A549 (cell line): ENCODE measurements at places on chromosomes 7 and 10. TPM values are rescaled to one million over a fixed set of nuclear protein-coding genes. Genes with fewer than 3 reads are reported as not detected.

Gene CPA2
- polyA plus RNA-seq = not detected in 3 replicates

Gene MTG1
- 57.1 to 62.2 TPM (median 60.3 TPM) in 3 replicates for polyA plus RNA-seq

Gene ZNF804B
- not detected in 3 replicates for polyA plus RNA-seq

Gene VPS37D
- 2.2 to 2.9 TPM (median 2.6 TPM) in 3 replicates for polyA plus RNA-seq

Gene BLNK
- polyA plus RNA-seq = not detected in 3 replicates

Gene POLR2J2
- 0.19 to 0.53 TPM (median 0.43 TPM) in 3 replicates for polyA plus RNA-seq

Gene AGBL3
- 2.2 to 3.7 TPM (median 2.7 TPM) in 3 replicates for polyA plus RNA-seq

Gene RSPH10B
- polyA plus RNA-seq = 0.10 to 0.29 TPM (median 0.24 TPM) in 3 replicates

Gene TAS2R4
- polyA plus RNA-seq = 0.21 to 0.30 TPM (median 0.22 TPM) in 3 replicates

Gene TMEM213
- polyA plus RNA-seq = not detected in 3 replicates

Gene SLC26A5
- polyA plus RNA-seq = not detected in 3 replicates

Gene CYP26C1
- polyA plus RNA-seq = not detected in 3 replicates

Gene UPK3BL2
- polyA plus RNA-seq = 3.3 to 3.9 TPM (median 3.7 TPM) in 3 replicates

Gene OR2A42
- not detected in 3 replicates for polyA plus RNA-seq

Gene CLEC5A
- polyA plus RNA-seq = not detected in 3 replicates

Gene RBP3
- polyA plus RNA-seq = not detected in 3 replicates

Gene LIPF
- not detected in 3 replicates for polyA plus RNA-seq

DNA sequence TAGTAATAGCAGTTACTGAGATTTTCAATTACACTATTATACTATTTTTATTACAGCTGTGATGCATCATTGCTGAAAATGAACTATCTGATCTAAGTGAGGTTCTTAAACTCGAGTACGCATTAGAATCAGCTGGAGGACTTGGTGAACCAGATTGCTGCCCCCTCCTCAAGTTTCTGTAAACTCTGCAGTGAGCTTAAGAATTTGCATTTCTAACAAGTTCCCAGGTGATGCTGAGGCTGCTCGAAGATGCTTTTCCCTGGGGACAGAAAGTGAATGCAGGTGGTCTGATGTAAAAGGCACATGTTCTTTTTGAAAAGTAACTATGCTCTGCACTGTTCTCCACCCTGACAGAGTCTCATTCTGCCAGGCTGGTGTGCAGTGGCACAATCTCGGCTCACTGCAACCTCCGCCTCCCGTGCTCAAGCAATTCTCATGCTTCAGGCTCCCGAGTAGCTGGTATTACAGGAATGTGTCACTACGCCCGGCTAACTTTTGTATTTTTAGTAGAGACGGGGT is 12.5 kb downstream of the RNF133 start:
- DNase-seq = no peak

DNA sequence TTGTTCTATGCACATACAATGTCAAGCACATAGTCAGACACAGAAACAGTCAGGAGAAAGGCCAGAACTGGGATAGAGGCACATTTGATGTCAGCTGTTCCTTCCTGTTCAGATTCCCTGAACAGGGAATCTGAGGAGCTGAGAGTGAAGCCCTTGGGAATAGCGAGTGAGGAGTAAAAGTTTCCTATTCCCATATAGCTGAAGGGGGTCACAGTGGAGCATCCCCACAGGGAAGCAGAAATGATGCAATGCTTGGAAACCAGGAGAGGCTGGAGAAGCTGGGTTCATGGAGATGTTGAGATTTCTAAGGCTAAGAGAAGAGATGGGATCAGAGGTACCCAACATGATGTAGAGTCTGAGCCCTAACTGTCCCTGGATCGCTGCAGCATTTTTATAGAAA is 11.3 kb upstream of the PRXL2A start:
- no peak for DNase-seq

- DNase-seq = no peak
Observed at GRCh38 chr10:110486680-110487410, 10.9 kb upstream of the DUSP5 start.

GRCh38 chr10:90885176-90885575 is 13.4 kb downstream of the RPP30 start:
- DNase-seq = no peak

DNA sequence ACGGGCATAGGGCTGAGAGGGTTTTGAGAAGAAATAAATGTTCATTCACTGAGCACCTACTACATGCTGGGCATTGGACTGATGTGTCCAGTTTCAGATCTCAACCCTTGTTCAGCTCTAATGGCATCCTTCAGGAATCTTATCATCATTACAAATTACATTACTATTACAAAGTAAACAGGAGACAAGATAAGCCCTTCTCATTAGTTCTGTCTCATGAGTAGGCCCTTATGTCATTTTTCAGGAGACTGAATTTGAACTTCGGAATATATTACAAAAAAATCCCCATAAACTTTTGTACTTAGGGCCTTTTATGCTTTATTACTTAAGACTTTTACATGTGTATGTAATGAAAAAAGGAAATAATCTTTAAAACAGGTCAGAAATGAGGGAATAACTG is 289.7 kb downstream of the BAMBI start:
- no peak for DNase-seq

GRCh38 chr7:79377097-79377496 is 76.4 kb downstream of the MAGI2 start:
- no peak for DNase-seq

DNA sequence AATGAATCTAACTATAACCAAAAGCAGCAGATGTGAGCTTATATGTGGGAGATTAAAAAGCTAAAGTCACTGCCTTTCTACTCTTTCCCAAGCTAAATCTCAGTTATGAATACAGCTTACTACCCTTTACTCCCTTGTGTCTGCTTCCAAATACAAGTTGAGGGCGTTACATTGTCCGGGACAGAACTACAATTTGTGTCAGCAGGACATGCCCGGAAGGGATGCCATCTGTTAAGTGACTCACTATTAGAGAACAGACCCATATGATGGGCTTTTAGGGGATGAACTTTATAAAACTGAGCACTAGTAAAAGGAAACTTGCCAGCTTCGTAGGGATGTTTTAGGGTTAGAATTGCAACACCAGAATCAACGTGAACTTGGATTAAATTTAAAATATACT is 299.7 kb upstream of the CSTF2T start:
- DNase-seq = no peak

- DNase-seq = no peak
Observed at GRCh38 chr10:118931436-118931835, 98.1 kb upstream of the NANOS1 start.

DNA sequence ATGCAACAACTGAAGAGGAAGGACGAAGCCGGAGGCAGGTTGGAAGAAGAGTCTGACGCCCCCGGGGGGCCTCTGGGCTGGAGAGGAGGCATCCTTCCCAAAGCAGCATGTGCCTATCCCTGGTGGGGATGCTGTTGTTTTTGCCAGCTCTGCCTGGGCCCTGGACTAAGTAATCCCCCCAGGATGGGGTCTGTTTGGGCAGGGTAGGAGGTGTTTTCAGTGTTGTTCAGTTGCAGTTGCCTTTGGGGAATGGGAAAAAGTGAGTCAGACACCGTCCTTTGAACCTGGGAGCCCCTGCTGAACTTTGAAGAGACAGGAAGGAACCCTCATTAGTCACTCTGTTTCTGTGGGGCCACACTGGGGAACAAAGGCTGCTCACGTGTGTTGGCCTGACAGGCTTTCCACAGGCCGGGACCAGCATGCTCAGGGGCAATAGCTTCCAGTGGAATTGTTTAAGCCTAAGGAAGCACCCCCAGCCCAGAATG is 35.2 kb upstream of the GDF10 start:
- DNase-seq = no peak

- no peak for DNase-seq
Observed at GRCh38 chr10:74859546-74859945, 33.1 kb downstream of the KAT6B start.

DNA sequence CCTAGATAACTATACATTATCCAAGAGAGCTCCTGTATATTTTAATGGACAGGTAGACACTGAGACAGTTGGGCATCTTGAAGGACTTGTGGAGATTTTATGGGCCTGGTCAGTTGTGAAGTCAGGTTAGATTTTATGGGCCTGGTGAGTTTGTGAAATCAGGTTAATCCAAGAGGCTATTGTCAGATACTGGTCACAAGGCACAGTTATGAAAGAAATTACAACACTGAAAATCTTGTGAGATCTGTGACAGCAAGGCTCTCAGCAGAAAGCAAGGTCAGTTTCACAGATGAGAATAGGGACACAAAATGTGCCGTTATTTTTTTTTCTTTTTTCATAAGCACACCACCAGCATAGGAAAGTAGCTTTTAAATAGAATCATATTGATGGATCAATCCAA is 167.6 kb downstream of the VTI1A start:
- no peak for DNase-seq

GRCh38 chr7:75055155-75055554 is 18.4 kb downstream of the RCC1L start:
- no peak for DNase-seq

DNA sequence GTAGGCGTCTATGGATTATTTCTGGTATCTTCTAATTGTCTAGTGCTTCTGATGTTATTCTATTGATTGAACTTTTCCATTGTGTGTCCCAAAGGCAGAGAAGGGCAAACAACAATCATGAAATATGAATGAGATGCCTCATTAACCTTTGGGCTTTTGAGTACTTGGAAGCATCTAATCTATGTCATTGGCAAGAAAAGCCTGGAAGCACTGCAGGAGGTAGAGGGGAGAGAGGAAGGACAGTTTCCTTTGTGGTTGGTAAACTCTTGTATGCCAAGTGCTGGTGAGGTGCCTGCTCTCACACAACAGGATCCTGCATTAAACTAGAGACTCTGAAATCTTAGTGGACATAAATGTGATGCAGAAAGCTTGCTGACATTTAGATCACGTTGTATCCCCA is 155.2 kb upstream of the TPK1 start:
- DNase-seq = no peak

DNA sequence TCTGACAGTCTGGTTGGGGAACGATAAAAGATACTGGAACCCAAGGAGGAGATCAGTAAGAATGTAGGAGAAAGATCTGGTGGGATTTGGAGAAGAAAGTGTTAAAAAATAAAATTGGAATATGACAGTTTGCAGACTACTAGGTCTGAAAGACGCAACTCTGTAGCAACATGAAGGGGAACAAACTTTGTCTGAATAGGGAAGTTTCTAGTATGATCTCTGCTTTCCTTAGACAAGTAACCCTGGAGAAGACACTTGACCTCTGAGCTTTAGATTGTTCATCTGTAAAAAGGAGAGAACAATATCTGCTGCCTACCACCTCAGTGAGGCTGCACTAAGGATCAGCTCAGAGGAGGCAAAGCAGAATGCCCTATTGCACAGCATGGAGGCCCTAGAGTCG is 3.0 kb upstream of the PRSS1 start:
- no peak for DNase-seq

DNA sequence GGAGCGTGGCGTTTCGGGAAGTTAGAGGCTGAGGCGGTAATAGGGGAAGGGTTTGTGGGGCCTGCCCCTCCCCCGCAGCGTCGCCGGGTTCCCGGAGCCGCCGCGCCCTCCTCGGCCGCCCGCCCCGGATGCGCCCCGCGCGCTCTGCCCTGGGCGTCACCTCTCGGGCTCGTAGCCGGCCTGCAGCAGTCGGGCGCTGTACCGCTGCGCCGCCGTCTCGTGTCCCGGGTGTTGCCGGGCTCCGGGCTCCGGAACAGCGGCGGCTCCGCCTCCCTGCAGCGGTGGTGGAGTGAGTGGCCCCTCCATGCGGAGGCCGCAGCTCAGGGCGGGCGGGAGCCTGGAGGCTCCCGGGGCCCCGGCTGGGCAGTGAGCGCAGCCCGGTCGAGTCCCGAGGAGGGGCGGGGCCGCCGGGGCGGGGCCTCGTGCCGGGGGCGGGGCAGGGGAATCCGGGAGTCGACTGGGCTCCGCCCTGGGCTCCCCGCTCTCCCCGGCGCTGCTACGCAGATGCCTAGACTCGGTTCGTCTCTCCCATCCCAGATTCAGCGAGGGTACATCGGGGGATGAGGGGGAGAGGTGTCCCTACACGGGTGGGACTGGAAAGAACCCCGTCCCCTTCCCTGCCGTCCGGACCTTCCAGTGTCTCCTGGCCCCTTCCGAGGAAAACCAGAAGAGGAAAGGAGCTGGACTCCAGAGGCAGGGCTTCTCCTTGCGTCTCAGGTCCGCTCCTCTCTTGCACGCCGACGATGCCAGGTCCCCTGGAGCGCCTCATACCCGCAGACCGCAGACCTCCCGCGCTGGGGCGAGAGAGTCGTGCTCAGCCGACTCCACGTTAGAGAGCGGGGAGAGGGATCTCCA is at the start of gene IMPDH1:
TSS of gene IMPDH1 (minus strand) at position 387 of the 855 bp plus-strand sequence. CDS start at position 306, 81 bp downstream.
- DNase-seq = peak; percentile 80

DNA sequence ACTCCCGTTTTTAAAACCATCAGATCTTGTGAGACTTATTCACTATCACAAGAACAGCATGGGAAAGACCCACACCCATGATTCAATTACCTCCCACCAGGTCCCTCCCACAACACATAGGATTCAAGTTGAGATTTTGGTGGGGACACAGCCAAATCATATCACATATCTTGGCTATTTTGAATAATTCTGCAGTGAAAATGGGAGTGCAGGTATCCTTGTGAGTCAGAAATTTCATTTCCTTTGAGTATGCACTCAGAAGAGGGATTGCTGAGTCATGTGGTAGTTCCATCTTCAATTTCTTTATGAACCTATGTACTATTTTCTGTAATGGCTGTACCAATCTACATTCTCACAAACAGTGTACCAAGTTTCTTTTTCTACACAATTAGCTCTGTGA is 125.8 kb downstream of the ANKRD7 start:
- no peak for DNase-seq

GRCh38 chr10:49207113-49207512 is 18.9 kb upstream of the TMEM273 start:
- no peak for DNase-seq

- no peak for DNase-seq
Observed at GRCh38 chr10:101843032-101844021, at the start of gene KCNIP2. TSS of gene KCNIP2 (minus strand) at chr10:101843800. CDS start at chr10:101843568, 232 bp downstream.

DNA sequence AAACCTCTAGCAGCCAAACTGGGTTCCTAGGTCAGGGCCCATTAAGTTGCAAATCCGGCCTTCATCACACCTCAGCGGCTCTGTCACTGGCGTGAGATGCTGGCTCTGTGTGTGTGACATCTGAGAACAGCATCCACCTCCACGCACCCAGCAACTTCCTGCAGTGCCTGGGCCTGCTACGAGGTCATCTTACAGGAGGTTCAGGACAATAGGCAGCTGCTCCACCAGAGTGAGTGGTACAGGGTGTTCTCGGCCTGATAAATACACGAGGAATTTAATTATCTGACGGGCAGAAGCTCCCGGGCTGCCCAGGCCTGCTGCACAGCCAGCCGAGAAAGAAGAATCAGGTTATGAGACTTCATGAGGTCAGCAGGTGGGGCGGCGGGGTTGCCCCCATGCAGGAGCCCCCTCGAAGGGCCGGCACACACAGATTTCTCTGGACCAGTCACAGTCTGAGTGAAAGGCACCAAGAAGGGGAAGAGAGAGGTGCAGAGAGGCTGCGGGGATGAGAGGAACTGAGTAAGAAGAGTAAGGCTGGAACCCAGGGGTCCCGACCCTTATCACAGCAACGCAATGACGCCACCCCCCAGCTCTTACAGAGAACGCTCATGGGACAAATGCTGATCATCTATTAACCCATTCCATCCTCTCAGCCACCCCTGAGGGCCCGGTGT is 49.3 kb downstream of the CALML3 start:
- no peak for DNase-seq
